ENCODE measurements at places on chromosomes 2 and 18.

- DNase-seq: no peak
These were observed 112.1 kb upstream of the ATP8B1 start for GRCh38 chr18:57915248-57915647.

- DNase-seq: no peak
These were observed 34.5 kb downstream of the HS1BP3 start for GRCh38 chr2:20616341-20616871.

DNA sequence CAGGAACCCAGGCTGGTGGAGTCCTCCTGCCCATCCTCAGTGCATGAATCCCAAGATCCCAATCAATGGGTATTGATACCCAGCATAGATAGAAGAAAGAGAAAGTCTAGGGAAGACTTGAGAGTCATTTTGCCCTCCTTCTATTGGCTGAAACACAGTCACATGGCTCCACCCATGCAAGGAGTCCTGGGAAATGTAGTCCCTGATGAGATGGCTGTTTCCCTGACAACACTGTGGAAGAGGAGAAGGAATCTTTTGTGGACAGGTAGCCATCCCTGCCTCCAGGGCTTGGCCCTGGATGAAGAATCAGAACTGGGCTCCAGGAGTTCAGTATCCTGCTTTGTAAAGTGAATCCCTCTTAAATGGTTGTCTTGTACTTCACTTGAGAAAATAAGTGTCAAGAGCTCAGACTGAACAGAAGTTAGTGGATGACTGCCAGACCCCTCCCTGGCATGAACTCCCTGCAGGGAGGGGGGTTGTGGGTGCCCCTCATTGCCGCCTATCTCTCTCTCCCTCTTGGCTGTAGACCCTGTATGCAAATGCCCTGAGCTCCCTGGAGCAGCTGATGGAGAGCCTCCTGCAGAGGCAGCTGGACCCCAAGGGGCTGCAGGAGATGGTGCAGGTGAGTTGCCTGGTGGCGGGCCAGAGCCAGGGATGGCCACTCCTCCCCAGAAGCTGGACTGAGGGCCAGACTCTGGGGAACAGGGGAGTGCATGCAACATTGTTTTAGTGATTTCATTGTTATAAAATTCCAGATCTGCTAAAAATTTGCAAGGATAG is 36.1 kb downstream of the MROH2A start:
- DNase-seq: no peak

GRCh38 chr2:215031321-215031720 is 107.1 kb downstream of the ABCA12 start:
- no peak for DNase-seq

GRCh38 chr2:204340511-204340910 is 204.8 kb upstream of the PARD3B start:
- DNase-seq: no peak

DNA sequence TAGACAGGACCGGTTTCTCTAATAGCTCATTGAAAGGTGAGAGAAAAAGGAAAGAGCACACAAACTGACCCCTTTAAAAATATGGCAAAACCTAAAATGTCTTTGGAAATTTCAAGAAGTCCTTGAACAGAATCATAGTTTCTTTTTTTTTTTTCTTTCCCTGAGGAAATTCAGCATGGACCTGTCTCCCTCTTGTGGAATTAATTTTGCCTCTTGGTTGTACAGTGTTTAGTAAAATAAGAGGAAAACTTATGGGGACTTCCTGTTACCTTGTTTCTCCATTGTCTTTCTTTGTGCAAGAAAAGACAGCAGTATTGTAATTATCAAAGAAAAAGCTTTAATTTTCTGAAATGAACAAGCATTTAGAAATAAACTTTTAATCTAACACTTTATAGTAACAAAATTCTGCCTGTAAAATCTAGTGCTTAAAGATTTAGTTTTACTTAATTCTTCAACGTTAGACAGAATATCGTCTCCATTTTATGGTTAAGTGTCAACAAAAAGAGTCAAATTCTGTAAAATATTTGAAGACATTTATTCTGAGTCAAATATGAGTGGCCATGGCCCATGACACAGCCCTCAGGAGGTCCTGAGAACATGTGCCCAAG is 176.3 kb upstream of the NABP1 start:
- DNase-seq: no peak

GRCh38 chr2:222792001-222792611 is 68.7 kb upstream of the ACSL3 start:
- DNase-seq: no peak

DNA sequence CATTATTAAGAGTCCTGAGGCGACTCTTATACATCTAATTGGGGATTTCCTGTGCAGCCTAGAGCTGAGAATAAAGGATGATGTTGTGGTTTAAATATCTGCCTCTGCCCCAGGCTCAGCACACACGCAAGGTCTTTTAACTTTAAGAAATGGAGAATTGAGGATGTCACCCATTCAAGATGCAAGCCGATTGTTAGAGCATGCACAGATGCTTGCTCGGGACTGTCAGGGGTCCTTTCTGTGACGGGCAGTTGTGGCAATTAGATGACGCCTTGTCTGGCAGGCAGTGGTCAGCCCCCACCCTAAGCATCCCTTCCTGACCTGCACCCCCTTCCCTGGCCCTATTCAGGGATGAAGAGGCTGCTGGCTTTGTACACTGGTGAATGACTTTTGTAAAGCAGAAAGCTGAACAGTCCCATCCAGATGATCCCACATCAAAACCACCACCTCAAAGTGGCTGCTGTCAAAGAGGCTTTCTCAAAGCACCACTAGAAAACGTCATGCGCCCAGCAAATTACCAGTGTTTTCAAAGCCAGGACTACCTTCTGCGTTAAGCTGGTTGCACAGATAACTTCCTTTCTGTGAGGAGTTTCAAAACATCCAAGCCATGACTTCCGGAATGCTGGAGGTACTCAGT is 23.7 kb downstream of the FAM178B start:
- peak; percentile 44 for DNase-seq

DNA sequence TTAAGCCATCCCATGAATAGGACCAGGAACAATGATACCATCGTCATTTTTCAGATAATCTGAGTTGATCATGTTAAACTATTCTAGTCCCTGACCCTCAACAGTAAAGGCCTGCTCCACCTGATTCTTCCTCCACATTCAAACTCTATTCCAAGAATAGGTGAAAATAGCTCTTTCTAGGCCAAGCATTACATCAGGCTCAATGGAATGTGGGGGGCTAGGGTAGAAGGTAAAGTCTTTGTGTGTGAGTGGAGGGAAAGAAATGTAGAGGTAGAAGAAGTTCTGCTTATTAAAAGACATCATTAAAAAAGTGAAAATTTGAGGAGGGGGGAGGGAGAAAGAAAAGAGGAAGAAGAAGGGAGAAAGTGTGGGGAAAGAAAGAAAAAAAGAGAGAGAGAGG is 653.3 kb upstream of the PKDCC start:
- no peak for DNase-seq

DNA sequence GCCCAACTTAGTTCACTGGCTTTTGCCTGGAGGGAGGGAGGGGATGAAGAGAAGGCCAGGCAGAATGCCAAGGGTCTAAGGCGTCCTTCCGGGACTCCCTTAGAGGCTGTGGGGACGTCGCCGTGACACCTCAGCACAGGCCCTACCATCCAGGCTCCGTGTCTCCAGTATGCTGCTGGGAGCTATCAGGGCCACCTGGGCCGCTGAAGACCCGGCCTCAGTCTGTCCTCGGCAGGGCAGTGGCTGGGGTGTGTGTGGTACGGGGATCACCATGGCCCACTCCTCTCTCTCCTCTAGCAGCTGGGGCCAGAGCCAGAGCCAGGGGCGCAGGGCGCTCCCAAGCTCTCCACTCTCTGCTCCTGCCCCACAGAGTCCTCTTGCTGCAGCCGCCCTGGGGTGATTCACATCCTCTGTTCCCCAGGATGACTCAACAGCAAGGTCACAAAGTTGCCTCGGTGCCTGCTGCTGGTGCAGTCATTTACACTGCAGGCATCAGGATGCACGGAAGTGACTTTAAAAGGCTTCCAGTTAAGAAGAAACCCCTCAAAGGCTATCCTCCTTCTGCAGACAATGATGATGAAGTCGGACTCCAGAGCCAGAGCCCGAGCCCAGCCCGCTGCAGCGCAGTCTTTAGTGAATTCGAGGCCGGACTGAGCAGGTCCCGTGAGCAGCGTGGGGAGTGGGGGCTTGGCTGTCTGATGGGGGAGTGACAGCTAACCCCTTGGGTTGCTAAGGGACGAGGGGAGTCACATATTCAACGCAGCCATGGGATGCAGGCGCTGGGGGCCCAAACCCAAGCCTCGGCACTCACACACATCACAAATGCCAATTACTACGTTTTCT is 31.9 kb downstream of the SNORC start:
- DNase-seq: peak; percentile 47

GRCh38 chr2:191617575-191617974 is 60.4 kb upstream of the NABP1 start:
- no peak for DNase-seq

DNA sequence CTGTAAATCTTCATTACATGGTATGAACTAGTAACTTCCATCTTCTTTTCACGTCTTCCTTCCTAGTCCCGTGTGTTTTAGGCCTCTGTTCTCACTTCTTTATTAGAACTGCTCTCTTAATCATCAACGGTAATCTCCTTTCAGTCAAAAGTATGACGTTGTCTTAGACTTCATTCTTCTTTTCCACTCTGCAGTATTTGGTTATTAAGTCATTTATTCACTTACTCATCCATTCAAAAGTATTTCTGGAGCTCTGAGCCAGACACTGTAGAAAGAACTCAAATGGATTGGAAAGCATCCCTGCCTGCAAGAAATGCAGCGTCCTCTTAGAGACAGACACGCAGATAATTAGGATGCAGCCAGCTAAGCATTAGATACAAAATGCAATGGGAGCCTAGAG is 494.6 kb upstream of the NRP2 start:
- no peak for DNase-seq

DNA sequence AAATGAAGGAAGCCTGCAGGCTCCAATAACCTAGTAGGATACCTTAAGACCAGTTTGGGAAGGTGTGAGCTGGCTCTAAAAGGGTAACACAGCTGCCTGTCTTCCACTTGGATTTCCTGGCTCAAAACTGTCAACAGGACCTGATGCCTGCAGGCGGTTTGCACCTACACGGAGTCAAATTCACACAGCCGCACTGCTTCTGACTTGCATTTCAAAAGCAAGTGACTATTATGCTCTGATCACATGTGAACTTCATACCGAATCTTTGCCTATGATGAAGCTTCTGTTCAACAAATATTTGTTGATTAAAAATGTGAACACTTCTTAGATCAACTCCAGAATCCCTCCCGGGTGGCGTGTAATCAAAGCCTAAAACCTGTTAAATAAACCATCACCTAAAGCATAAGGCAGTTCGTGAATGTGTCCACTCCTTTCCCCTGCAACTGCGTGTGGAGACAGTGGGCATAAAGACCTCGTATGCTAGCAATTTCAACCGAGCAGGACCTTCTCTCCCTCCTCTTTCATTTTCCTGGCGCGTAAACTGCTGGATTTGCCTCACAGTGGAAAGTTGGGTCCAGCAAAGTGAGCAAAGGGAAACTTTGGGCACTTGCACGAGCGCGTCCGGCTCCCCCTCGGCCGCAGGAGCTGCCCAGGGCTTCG is 784 bp downstream of the CRACDL start:
- no peak for DNase-seq

GRCh38 chr2:45105050-45105582 is 95.9 kb upstream of the SIX2 start:
- no peak for DNase-seq

- DNase-seq: no peak
These were observed 243.7 kb downstream of the NDUFA10 start for GRCh38 chr2:239781454-239781853.

DNA sequence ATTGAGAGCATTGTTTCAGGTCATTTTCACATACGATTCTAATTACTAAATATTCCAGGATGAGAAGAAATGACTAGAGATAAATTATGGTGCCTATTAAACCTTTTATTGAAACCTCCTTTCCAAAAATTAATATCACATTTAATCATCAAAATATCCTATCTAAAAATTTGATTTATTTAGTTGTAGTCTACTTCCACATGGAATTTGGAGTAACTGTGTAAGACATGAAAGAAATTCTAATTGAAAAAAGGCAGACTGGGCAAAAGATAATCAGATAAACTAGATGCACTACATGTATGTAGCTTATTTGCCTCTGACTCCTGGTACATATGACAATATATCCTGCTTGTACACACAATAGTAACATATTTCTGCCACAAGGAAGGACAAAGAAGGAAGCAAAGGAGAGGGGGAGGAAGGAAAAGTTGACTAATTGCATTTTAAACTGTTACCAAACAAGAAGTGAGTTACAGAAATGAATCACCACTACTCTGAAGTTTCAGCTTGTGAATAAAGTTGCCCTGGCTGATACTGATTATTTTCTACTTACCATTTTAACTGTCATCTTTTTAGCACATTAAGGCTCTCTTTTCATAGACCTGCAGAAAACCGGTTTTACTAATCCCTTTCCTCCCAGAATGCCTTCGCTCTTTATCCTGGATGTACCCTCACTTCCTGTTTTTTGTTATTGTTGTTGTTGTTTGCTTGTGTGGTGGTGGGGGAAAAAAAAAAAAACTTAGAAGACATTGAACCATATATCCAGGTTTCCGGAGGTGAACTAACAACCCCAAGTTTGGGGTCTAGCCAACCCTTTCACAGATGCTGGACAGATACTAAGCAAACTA is 28.4 kb downstream of the NRXN1 start:
- DNase-seq: no peak

GRCh38 chr2:236195726-236196125 is 27.5 kb upstream of the GBX2 start:
- DNase-seq: no peak

DNA sequence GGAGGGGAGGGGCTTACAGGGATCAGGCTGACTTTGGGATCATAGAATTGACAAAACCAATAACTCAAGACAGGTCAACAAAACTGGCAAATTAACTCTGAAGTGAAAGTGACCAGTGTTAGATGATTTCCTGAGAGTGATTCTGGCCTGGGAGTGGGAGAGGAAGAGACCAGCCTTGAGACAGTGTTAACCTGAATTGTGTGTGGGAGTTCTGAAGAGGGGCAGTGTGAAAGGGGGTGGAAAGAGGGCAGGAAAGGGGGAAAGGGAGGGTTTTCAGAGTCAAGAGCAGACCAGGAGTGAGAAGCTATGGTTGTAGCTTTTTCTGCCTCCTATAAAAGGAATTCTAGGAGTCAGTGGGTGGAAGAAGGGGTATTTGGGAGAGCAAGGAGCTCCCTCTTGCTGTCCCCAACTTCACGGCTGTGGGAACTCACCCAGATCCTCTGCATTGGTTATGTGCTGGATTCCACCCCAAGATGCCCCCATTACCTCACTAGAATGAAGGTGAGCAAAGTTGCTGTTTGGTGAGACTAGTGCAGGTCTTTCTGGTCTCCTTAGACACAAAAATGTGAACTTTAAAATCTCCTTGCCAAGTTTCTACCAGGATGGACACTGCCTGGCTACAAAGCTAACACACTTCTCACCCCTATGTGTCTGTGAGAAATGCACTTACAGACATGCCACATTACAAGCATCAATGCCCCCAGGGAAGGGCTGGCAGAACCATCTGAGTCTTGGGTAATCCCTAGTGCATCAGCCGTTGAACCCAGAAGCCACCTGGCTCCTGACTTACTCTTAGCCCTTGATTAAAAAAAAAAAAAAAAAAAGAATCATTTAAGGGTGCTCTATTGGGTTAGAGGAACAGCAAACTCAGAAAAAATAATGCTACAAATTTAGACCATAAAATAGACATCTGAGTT is 61.6 kb downstream of the BMP10 start:
- DNase-seq: no peak

All from stimulated activated CD4-positive, alpha-beta T cell treated with anti-CD3 and anti-CD28 coated beads, Interleukin-15, amount 100 ng/mL, for 48 hours (primary cell).